Epithelial cell of esophagus (primary cell): ENCODE measurements at places on chromosomes 11 and 22.

DNA sequence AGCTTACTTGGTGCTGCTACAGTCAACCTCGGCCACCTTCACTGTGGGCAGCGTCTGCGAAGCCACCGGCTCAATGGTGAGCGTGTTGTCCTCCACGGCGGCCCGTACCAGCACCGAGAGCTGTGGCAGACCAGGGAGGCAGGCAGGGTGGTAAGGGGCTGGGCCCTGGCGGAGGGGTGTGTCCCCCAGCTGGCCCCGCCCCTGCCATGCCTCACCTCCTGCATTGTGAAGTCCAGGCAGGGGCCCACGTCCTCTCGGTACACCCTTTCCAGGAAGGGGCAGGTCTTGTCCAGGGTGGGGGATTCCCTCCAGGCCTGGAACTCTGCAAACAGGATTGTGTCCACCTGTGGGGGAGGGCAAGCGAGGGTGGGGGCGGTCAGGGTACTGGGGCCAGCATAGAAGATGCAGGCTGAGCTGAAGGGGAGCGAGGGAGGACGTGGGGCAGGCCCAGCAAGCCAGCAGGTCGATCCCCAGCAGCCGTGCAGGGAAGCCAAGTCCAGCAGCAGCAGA is 12.8 kb downstream of the RAB3IL1 start:
- DNase-seq: peak; percentile 41

DNA sequence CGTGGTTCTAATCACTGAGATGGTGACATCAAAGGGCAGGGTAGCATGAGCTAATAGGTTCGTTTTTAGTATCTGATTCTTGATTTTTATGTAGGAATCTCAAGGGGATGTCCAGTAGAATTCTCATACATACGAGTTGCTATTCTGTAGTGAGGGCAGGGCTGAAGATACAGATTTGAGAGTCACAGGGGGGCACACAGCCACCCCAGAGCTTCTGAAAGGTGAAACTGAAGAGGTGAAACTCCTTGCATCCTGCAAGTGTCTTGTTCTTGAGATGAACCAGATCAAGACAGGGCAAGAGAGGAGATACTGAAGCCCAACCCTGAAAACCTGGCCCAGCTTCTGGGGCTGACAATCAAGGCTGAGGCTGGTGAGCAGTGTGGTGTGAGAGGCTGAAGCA is 35.6 kb upstream of the TMEM123 start:
- no peak for DNase-seq

DNA sequence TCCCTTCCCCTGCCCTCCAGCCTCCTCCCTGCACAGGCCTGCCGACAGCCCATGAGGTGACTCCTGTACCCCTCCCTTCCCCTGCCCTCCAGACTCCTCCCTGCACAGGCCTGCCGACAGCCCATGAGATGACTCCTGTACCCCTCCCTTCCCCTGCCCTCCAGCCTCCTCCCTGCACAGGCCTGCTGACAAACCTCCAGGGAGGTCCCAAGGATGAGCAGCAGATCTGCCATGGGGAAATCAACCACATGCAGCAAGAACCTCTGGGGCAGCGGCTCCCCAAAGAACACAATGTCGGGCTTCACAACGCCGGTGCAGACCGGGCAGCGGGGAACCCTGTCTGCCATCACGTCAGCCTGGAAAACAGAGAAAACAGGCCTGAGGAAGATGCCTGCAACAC is 12.3 kb downstream of the SIRT3 start:
- no peak for DNase-seq

DNA sequence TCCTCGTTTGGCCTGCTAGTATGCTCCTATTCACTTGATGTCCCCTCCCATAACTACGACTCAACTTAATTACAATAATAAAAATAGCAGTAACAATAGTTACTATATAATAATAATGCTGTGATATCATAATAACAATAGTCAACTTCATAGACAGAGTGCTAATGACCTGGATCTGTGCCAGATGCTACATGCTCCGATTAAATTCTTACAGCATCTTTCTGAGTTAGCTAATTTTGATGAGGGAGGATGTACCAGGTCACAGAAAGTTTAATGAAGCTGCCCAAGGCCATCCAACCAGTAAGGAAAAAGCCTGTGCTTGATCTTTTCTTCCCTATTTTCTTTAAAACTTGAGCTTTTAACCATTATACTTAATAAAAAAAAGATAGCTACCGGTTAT is 413.4 kb upstream of the LRRC4C start:
- no peak for DNase-seq

GRCh38 chr11:38839071-38839470 is 2241.0 kb upstream of the RAG2 start:
- DNase-seq: no peak

GRCh38 chr11:117704395-117705100 is 92.5 kb downstream of the DSCAML1 start:
- DNase-seq: no peak

DNA sequence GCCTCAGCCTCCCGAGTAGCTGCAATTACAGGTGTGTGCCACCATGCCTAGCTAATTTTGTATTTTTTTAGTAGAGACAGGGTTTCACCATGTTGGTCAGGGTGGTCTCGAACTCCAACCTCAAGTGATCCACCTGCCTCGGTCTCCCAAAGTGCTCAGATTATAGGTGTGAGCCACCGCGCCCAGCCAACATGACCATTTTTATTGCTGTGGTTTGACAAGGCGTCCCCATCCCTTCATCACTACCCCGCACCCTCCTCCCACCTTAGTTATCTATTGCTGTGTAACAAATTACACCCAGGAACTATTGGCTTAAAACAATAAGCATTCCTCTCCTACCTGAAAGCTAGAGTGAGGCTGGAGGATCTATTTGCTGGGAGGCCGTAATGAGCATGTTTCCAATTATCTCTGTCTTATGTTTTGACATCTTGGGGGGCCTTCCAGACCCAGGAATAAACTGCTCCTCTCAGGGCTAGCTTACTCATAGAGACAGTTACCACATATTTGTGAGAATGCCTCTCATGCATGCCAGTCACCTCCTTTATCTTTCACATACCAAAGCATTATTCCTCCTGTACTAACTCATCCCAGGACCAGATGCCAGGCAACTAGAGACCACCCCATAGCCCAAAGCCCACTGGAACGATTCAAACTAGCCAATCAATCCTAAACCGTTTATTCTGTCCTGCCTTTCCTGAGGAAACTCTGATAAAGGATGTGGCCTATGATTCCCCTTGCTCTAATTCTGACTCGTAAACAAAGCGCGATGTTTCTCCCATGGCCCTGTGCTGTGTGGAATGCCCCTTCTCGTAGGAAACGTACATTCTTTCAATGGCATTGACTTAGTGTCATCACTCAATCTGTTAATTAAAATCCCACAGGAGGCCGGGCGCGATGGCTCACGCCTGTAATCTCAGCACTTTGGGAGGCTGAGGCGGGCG is 19.4 kb downstream of the SNU13 start:
- peak; percentile 43 for DNase-seq

DNA sequence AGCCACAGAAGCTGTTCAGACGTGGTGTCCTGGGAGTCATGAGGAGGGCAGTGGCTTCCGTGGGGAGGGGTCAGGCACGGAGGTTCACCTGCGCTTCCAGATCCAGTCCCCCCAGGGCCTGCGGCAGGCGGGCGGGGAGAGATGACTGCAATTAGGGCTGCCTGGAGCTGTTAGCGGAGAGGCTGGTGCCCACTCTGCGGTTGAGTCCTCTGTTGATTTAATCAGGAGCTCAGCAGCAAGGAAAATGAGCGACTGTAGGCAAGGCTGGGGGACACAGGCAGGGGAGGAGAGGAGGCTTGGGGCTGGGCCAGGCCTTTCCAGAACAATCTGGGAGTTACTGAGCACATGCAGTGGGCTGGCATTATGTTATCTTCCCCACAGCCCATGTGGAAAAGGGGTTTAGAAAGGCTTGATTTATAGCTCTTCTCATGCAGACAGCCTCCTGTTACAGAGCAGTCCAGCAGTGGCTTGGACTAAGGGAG is 13.1 kb downstream of the PLCB3 start:
- no peak for DNase-seq

- no peak for DNase-seq
Observed at GRCh38 chr11:10518891-10519290, 22.1 kb downstream of the RNF141 start.

GRCh38 chr22:28297504-28297903 is 378.4 kb upstream of the PITPNB start:
- DNase-seq: no peak

DNA sequence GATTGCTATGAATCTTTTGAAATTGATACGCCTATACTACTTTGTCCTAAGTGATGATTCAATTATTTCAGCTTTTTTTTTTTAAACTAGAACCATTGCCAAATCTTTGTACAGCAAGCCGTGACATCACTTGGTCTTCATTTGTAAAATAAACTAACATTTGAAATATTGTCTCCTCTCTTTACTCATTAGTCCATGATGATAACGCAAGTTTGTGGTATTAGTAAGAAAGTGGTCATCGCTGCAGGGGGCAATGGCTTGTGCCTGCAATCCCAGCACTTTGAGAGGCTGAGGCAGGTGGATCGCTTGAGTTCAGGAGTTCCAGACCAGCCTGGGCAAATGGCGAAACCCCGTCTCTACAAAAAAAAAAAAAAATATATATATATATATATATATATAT is 12.9 kb upstream of the ARHGAP42 start:
- no peak for DNase-seq

DNA sequence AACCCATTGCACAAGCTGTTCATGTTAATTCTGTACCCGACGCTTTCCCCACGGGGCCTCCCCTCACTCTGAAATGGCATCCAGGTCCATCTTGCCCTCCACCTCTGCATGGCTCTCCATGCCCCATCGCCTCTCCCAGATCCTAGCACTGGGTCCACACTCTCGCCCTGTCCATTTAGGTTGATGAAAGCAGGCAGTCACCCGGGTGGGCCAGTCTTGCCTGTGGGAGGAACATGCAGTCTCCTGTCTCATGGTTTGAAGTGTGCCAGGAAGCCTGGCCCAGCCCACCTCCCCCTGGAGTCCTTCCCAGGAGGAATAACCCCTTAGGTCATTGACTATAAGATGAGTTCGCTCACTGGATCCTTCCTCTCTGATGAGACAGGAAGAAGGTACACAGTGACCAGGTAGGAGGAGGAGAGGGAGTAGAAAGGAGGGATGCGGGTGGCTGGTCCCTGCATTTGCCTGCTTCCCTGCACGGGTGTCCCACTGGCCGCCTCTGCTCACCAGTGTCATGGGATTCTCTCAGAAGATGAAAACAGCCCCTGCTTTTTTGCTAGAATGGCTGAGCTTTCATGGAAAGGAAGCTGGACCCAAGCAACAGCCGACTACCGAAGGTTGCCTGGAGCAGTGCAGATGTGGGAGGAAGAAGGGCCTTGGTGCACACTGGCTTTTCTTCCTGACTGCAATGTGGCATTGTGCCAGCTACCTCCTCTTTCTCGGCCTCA is 6.8 kb downstream of the TMEM121B start:
- DNase-seq: no peak

DNA sequence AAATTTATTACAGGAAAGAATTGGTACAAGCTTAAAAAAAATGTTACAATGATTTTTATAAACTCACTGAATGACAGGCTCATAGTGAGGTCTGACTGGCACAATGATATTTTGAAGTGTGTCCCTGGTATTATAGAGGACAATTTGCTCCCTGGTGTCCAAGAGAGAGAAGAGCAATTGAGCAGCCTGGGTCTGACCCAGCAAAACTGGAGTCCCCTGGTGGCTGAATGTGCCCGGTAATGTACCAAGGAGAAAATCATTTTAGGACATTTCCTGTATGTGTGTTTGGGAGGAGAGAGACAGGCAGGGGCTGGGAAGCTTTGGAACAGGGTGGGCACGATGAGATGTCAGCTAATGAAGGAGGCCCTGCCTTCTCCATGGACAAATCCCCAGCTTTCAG is 125.3 kb downstream of the APOL5 start:
- DNase-seq: peak; percentile 46

DNA sequence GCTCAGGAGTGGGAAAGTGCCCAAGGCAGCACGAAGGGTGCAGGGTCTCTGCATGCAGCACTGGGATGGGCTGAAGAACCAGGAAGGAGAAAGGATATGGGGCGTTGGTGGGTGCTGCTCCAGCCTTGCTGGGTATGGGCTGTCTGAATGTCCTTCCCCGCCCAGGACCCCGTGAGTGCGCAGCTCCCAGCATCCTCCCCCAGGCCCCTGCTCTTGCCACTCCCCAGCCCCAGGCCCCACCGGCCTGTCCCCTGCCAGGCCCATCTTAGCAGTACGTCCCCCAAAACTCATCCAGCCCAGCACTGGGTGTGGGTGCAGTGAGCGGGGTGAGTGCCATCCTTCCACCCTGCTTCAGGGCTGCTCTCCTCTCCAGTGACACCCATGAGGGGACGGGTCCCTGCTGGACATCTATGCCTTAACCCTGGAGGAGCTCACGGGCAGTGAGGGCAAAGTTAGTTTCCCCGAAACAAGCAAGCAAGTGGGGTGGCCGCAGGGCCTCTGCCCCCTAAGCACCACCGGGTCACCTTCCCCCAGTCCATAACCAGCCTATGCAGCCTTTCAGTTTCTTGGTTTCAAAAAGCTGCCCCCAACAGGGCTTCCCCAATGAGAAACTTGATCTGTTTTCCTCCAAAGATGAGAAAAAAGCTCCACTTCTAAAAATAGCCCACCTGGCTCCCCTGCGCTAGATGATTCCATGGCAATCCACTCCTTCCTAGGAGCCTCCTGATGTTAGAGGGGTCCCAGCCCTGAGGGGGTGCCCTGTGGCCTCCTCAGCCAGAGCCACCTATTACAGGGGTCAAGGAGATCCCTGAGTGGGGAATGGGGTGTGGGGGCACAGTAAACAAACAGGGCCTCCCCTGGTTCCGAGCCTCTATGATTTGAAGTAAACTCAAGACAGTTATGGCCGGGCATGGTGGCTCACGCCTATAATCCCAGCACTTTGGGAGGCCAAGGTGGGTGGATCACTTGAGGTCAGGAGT is 103.8 kb downstream of the MORC2 start:
- DNase-seq: no peak

- DNase-seq: no peak
Observed at GRCh38 chr11:46130286-46130940, 9.2 kb upstream of the PHF21A start.

- peak; percentile 35 for DNase-seq
Observed at GRCh38 chr11:11626128-11626527, 4.3 kb upstream of the GALNT18 start.

DNA sequence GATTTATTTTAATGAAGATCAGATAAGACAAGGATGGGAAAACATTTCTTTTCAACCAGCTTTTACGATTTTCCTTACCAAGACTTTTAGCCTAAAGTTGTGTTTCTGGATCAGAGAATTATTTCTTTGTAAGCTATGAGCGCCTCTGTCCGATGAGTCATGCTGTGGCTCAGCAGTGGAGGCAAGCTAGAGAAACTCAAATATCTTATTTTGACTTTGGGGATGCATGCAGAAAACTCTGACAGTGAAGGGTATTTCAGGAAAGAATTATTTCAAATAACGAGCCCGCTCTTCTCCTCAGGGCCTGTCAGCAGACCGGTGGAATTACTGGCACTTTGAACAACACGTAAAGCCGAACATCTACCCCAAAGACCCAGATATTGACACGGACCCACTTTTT is 77.9 kb upstream of the OR5AK2 start:
- peak; percentile 78 for DNase-seq
